NCI-H2081 (cell line): ENCODE measurements at places on chromosomes 12 and 14.
A peak's percentile ranks its signal among the peaks of the same experiment; 100 is the strongest.

- no peak for DNase-seq
These were observed 95.3 kb downstream of the DAD1 start for GRCh38 chr14:22493753-22494152.

- DNase-seq = peak; percentile 38
These were observed 34.2 kb upstream of the DEGS2 start for GRCh38 chr14:100193417-100194357.

DNA sequence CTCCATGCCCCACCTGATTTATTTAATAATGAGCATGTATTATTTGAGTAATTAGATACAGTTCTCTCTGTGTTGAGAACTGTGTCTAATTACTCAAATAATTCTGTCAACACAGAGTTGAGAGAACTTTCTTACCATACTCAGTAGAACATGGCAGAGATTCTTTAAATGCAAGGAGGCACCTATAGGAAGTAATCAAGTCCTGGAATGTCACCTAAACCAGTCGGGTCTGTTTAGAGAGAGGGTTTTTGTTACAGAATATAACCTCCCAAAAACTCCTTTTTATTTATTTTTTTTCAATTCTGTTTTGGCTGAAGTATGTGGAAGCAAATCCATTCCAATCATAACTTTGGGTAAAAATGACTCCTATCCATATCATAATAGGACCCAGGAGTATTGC, 37.5 kb upstream of the CIT start:
- DNase-seq = no peak

GRCh38 chr14:77181603-77182437, at the start of gene TMEM63C:
Gene TMEM63C (plus strand): TSS chr14:77181798. CDS start chr14:77218814, 37,016 bp downstream.
- DNase-seq = peak; percentile 94

- no peak for DNase-seq
These were observed 319.2 kb downstream of the DPF3 start for GRCh38 chr14:72574715-72575114.

GRCh38 chr12:121786440-121786825, 7.1 kb downstream of the RHOF start:
- DNase-seq = no peak

DNA sequence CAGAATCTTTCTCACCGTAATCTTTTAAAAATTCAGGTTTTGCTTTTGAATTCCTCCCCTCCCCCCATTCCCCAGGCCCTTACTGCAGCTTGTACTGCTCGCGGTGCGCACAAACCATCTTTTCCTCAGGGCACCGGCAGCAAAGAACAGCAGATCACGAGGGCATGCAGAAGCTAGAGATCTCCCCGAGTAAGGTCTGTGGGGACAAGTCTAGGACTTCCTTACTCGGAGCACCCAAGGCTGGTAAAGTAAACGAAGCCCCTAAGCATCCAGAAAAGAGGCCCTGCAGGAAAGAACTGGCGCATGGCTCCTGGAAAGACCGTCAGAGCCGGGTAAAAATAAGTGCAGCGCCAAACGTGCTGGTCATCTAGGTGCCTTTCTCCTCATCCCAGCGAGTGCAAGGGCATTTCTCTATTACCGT, 727 bp downstream of the LDHB start:
- DNase-seq = peak; percentile 36

- DNase-seq = no peak
These were observed 670 bp upstream of the BEGAIN start for GRCh38 chr14:100587763-100588411.

DNA sequence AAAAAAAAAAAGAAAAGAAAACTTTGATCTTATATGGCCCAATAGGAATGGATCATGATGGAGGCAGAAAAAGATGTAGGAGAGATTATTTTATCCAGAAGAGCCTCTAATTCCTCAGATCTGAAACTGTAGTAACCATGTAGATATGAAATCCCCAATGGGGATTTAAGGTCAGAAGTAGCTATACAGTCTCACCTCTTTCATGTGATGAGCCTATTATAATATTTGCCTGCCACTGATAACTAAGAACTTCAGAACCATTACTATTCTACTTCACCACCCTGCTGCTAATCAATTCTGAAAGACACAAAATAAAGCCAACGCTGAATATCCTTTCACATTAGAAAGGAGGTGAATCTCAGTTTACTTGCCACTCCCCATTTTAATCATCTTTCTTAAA, 29.3 kb downstream of the BAZ1A start:
- no peak for DNase-seq

- no peak for DNase-seq
These were observed 158.9 kb downstream of the SLC15A5 start for GRCh38 chr12:16118586-16118985.

GRCh38 chr14:54976316-54976715, 50.6 kb downstream of the WDHD1 start:
- DNase-seq = no peak

GRCh38 chr12:3342051-3342450, 149.0 kb upstream of the PRMT8 start:
- DNase-seq = peak; percentile 31

DNA sequence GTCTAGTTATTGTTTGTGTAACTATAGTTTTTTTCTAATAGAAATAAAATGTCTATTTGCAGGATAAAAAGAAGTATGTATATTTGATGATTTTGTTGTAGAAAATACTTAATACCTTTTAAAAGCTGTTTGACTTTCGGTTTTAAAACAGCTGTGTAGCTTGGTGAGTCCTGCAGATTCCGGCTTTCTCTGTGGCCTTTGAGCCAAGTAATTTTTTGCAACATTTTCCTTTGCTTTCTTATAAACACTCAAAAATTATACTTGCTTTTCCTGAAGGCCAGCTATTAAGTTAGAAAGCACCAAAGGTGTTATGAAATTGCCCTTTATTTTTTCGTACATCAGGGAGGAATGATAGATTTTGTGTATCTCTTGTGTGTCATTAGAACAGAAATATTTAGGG, 63.6 kb downstream of the CRADD start:
- DNase-seq = no peak

DNA sequence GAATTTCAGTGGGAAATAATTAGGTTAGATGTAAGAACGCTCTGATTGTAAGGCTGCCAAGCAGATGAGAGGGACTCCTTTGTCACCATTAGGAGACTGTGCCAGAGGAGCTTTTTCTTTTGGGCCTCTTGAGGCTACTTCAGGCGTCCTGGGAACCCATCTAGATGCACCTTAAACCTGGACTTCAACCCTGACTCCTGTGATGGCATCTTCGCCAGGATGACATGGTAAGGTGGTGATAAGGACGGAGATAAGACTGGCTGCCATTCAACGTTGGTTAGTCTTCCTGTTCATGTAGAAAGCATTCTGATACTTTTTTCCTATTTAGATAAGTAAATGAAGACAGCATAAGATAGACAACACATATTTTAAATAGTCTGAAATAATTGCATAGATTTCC, 36.3 kb downstream of the STK38L start:
- DNase-seq = no peak

- DNase-seq = peak; percentile 36
These were observed 40.3 kb downstream of the MAP1LC3B2 start for GRCh38 chr12:116599285-116600136.

- no peak for DNase-seq
These were observed 178.6 kb upstream of the PDE3A start for GRCh38 chr12:20189767-20190166.

DNA sequence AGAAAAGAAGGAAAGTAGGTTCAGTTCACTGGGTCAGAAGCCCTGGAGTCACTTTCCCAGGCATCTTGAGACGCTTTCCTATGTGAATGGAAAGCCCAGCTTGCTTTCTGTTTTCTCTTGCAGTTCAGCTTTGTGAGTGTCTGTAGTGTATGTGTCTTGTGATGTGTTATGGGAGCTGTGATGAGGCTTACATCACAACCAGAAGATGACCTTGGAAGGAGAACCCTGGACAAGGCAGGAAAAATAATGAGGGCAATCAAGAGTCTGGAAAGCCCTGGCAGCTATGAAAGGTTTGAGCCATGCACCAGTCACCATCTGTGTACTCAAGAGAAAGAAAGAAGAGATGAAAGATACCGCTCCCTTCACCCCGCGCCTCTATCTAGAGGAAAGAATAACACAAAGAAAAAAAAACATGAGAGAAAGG, 35.2 kb upstream of the PTGR2 start:
- no peak for DNase-seq

DNA sequence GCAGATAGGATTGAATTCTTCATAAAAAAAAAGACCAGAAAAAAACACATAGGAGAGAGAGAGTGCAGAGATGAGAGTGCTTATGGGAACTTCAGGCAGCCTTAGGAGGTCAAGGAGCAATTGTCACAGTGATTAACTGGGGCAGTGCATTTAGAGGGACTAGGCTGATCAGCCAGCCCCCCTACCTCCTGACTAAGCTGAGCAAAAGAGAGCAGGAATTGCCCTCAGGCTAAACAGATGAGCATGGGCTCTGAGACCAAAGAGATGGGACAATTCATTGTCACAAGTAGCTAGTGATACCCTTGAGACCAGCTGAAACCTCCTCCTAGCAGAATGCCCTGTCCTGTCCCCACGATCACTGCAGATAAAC, 124.0 kb downstream of the BTG1 start:
- DNase-seq = no peak

DNA sequence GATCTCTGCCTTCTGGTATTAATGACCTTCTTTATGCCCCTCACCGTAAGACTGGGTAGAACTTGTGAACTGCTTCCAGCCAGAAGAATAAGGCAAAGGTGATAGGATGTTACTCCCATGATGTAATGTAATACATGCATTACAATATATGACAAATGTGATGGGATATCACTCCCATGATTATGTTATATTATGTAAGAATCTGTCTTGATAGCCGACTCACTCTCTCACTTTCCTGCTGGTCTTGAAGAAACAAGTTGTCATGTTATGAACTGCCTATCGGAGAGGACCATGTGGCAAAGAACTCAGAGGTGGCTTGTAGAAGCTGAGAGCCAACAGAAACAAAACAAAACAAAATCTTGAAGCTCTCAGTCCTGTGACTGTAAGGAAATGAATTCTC, 30.6 kb upstream of the OSBPL8 start:
- no peak for DNase-seq

- no peak for DNase-seq
These were observed 4.8 kb downstream of the PRKCH start for GRCh38 chr14:61326146-61326545.

DNA sequence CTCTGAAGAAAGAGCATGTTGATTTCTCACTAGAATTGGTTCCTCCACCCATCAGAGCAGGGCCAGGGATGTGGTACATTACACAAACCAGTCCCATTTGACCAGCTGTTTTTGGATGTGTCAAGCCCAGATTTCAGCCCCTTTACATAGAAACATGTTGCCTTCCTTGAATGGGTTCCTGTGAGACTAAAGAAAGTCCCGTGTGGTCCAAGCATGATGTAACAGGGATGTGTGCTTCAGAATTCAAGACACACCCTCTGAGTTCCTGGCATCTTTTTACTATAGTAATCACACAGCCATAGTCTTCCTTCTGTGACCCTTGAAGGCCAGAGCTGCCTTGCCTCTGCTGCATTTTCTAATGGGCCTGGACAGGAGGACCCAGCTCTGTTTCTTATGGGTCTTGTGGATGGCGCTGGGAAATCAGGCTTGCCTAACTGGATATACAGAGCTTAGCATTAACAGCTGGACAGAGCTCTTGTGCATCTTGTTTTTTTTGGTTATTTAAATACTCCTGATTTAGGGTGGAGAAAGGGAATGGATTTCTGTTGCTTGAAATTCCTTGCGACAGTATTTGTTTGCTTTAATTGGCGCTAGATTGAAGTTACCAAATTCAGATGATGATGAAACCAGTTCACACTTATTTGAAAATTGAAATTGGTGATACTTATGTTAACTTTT, 341.0 kb downstream of the ZFP36L1 start:
- no peak for DNase-seq

GRCh38 chr14:21924479-21924878, 250.9 kb upstream of the OR4E1 start:
- no peak for DNase-seq

DNA sequence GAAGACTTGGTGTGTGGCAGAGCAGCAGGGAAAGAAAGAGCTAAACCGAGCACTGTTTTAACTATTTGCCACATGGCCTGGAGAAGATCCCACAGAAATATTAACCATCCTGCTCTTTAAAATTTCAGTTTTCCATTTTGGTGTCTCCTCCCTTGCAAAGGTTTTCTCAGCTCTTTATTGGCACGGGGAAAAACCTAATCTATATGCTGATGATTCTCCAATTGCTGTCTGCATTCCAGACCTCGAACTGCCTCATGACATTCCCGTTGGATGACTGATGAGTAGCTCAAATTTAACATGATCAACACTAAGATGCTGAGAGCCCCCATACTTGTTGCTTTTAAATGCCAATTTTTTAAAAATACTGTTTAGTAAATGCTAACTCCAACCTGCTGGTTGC, 115.0 kb downstream of the EMP1 start:
- DNase-seq = no peak

DNA sequence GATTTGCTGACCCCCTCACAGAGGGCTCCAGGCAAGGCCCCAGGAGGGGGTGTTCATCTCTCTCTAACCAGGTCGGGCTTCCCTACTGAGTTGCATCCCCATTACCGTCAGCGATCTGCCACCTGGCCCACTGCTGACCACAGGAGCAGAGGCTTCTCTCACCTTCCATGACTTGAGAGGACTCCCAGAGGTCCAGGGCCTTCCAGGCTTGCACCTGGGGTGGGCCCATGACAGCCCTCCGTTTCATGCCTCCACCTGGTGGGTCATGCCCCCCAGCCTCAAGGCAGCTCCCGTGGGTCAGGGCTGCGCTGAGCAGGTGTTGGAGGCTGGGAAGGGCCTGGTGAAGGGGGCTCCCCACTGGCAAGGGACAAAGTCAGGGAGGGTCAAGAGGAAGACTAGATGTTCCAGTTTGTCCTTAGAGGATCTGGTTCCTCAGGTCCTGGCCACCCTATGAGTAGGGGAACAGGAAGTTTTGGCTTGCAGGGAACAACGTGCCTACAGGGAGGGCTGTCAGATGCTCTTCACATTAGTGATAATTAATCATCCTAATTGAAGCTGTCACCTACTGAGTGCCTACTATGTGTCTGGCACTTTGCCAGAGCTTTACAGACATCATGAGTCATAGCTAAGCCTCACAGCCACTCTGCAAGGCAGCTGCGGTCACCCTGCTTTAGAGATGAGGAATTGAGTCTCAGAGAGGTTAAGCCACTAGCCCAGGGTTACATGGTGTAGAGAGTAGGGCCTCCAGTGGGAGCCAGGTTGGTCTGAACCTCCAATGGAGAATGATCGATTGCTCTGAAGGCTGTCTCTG, 13.8 kb downstream of the NFKBIA start:
- no peak for DNase-seq

GRCh38 chr12:117042862-117043261, 56.4 kb downstream of the TESC start:
- no peak for DNase-seq

DNA sequence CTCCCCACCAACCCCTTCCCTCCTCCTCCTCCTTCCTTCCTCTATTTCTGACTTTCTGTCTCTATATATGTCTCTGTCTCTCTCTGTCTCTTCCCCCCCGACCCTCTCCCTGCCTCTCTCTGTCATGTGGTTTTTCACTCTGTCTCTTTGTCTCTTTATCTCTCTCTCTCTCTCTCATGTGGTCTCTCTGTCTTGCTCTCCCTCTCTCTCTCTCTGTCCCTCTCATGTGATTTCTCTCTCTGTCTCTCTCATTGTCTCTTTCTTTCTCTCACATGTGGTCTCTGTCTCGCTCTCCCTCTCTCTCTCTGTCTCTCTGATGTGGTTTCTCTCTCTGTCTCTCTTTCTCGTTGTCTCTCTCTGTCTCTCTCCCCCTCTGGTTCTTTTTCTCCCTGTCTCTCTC, 59.3 kb downstream of the PHETA1 start:
- DNase-seq = no peak
